ENCODE measurements at places on chromosomes 6 and 20.
A peak's percentile ranks its signal among the peaks of the same experiment; 100 is the strongest.

DNA sequence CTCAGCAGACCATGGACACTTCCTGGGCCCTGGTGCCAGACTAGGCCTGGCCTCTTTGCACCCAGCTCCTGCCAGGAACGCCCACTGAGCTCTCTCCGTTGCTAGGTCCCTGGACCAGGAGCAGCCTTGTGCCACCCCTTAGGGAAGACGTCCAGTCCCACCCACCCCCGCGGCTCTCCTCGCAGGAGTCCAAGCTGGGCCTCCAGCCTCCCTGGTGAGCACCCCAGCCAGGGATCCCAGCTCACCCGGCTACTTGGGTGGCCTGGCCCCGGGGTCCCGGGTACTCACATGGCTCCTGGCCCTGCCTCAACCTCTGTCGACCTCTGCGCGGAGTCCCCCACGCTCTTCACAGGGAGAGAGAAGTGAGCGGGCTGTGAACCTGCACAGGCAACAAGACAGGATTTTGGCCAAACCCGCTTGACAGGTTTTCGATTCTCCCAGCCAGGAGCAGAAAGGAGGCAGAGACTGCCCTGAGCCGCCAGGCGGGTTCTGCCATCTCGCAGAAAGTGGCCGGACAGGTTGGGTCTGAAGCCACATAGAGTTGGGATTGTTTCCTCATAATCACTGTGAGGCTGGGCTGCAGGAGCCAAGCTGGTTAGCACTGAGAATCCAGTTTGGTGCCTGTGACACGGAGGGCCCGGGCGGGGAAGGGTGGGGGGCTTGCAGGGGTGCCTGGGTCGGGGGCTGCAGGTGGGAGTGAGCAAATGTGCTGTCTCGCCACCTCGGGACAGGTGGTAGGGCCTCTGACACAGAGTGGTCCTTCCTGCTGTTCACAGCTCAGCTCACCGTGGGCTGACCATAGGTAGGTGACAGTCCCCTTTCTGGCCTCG is at the start of gene RBBP8NL:
Gene RBBP8NL, minus strand, starts transcription at position 368 of the 830 bp plus-strand sequence. CDS start 7,892 bp downstream, outside the sequence.
- ATAC-seq, result no peak

- no peak for ATAC-seq
Measured at GRCh38 chr20:37737826-37738420, 44.1 kb downstream of the CTNNBL1 start.

GRCh38 chr6:144123421-144123820 is 26.9 kb upstream of the STX11 start:
- ATAC-seq, result no peak

GRCh38 chr6:127302728-127303660 is 36.3 kb downstream of the RNF146 start:
- no peak for ATAC-seq

GRCh38 chr6:130980310-130981032 is 82.6 kb downstream of the EPB41L2 start:
- ATAC-seq, result no peak

- peak; percentile 18 for ATAC-seq
Measured at GRCh38 chr20:49513517-49513916, 31.0 kb upstream of the KCNB1 start.

- ATAC-seq, result no peak
Measured at GRCh38 chr20:62066983-62067433, 1.3 kb upstream of the TAF4 start.

DNA sequence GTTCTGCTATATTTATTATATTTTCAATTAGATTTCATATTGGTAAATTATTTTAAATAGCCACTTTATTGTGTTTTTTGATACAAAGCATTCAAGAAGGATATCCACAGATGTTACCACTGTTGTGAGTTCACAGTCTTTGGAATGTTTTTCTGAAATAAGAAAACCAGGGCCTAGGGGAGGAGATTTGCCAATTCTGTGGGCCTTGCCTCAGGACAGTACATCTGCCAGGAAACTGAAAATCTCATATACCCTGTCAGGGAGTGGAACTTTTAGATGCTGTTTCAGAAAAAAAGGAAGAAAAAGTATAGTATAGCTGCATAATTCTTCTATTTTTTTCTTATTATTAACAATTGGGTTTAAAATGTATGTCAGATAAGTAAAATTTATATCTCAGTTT is 995.9 kb upstream of the ADGRB3 start:
- no peak for ATAC-seq

- ATAC-seq, result no peak
Measured at GRCh38 chr6:170027647-170028043, 263.2 kb downstream of the DLL1 start.

GRCh38 chr20:22836211-22836610 is 198.9 kb upstream of the SSTR4 start:
- no peak for ATAC-seq

DNA sequence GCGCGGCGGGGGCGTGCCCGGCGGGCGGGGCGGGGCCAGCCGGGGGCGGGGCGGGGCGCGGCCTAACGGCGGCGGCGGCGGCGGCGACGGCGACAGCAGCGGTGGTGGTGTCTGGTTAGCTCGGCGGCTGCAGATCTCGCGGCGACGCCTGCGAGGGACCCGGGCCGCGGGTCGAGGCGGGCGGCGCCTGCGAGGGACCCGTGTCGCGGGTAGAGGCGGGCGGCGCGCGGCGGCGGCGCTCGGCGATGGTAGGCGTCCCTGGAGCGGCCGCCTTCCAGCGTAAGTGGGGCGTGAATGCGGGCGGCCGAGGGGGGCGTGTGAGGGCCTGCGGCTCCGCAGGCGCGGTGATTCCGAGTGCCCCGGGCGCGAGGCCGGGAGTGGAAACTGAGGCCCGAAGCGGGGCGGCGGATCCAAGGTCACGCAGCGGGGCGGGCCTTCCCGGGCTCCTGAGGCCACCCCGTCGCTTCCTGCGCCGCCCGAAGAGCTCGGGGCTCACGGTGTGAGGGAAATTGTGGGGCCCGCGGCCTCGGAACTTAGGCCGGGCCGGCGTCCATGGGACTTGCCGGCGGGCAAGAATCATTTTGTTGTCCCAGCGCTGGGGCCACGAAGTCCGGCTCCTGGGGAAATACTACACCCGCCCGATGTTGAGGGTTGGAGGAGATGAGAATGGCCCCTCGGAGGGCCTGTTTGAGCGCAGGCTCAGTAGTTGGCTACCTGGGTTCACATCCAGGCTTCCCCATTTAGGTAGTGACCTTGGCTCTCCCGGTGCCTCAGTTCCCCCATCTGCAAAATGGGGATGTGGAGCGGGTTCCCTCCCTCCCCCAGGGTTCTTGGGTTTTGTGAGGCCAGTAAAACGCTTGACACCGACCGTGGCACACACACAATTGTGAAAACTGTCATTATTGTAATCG is at the start of gene CBFA2T2:
Gene CBFA2T2, plus strand, starts transcription at position 74 of the 911 bp plus-strand sequence. Its CDS starts 172 bp downstream, at position 246.
- peak; percentile 63 for ATAC-seq

GRCh38 chr6:77653816-77654215 is 977 bp downstream of the MEI4 start:
- no peak for ATAC-seq

DNA sequence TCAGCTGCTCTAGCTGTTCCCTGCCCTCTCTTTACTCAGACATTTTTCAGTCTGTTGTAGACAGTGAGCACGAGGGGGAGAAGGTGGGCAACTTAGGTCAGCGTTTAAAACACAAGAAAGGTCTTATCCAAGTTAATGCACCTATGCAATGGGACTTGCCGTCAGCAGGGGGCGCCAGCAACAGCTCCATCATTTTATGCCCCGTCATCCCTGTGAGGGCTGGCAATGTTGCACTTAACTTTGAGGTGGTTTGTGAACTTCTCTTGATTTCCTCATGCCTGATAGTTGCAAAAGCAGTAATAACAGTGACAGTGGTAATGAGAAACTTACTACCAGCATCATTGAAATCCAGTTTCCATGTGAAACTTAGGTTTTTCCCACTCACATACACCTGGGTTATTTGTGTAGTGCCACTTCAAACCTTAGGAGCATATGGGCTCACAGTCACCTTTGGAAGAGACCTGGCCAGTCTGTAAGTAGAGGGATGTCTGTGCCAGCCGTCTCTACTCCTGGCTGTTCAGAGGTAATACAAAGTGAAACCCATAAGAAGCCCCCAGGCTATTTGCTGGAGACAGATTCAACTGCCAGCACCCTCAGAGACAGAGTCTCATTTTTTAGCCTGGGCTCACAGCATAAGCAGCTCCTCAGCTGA is 44.9 kb upstream of the ID1 start:
- ATAC-seq, result peak; percentile 67

DNA sequence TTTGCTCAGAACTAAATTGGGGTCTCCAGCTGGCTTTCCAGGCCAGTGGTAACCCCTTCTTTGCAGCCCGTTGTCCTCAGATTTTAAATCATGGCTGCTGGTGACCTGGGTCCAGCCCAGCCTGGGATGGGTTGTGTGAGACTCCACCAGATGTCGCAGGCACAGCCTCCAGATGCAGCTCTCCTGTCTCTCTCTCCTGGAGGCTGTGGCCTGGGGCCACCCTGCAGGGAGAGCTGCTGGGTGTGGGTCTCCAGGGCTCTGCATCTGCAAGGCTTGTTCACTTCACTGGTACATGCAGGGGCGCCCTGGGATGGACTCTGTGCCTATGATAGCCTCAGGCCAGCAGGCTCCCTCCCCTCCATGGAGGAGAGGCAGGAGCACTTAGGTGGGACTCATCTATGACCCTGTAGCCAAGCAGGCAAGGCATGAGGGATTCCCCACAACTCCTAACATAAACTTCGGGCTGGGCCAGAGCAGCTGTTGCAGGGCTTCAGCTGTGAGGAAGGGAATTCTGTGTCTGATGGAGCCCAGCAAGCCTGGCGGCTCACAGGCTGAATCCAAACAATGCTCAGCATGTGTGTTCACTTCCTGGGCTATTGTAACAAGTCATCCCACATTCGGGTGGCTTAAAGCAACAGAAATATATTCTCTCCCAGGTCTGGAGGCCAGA is 94.7 kb upstream of the NXT1 start:
- no peak for ATAC-seq

- ATAC-seq, result no peak
Measured at GRCh38 chr20:10261702-10262101, 43.1 kb downstream of the SNAP25 start.

DNA sequence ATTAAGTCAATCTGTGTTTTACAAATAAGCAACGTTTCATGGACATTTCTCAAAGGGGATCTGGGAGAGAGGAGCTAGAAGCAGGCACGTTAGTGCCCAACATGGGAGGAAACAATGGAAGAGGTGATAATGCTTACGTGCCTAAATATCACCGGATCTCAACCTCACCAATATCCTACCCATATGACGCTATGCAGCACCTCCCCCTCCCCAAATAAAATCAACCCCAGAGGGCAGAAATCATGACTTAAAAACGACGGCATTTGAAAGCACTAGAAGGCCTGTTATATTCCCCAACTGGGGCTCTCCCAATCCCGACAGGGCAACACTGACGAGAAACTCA is 425 bp downstream of the HBS1L start:
- peak; percentile 29 for ATAC-seq

- no peak for ATAC-seq
Measured at GRCh38 chr6:4890191-4890590, 113.6 kb downstream of the RPP40 start.

DNA sequence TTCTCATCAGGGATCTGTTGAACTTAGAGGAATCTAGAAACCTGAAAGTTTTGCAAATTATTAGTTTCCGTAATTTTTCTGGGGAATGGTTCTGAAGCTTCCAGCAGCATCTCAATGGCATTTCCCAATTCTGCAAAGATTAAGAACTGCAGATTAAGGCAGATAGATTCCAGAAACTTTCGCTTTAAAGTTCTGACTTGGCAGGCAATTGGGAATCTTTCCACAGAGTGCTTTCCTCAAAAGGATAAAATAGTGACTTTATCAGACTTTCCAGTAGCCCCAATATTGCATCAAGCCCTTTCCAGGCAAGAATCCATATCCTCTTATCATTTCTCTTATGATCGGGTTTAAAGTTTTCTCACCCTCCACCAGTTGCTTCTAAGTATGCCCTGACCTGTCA is 261.1 kb downstream of the FNDC1 start:
- no peak for ATAC-seq

GRCh38 chr20:47800623-47801022 is 15.3 kb upstream of the SULF2 start:
- ATAC-seq, result no peak

DNA sequence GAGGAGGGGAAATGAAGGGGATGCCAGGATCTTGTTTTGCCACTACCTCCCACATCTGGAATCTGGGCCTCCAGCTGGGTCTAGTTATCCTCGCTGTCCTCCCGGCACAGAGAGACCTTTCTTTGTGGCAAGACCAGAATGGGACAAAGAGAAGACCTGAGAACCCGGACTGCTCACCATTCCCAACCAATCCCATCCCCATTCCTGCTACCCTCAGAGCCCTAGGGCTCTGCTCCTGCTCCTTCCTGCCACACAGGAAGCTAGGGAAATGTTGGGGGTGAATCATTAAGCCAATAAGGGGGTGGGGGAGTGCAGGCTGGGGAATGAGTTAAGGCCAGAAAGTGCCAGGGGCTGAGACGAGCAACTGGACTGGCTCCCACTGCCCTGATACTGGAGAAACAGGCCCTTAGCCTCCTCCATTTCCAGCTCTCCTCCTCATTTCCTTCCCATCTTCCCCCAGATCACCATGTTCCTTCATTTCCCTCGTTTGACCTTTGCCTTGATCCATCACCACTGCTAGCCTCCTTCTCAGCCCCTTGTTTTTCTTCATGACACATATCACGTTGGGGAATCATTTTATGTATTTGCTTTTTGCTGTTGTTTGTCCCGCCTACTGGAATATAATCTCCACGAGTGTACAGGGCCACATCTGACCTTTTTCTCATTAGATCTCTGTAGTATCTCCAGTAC is 4.6 kb upstream of the IER3 start:
- ATAC-seq, result no peak

DNA sequence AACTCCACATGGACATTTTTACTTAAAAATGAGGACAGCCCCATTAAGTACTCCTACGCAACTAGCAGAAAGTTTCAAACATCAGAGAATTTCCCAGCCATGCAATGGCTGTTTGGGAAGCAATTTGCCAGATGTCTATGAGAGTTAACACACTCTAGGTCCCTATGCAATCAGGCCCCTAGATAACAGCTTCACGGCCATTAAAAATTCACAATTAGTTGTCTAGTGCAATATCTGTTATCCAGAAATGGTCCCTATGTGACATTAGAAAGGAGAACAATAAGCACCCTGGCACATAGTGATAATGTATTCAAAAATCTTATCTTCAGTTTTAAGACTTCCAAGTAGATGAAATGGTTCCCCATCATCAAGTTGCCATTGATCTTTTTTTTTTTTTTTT is 174.3 kb upstream of the NRSN1 start:
- no peak for ATAC-seq

- no peak for ATAC-seq
Measured at GRCh38 chr6:17001188-17001587, 100.7 kb upstream of the STMND1 start.

Measured in activated T-helper 17 cell treated with anti-CD3 and anti-CD28 coated beads, Interleukin-2, amount 50 U/mL, for 72 hours (primary cell).